ENCODE measurements at places on chromosomes 12 and 14.

GRCh38 chr14:21768116-21768874 is 94.7 kb upstream of the OR4E1 start:
- no peak for DNase-seq

GRCh38 chr14:72686101-72686500 is 207.8 kb downstream of the DPF3 start:
- DNase-seq, result no peak

DNA sequence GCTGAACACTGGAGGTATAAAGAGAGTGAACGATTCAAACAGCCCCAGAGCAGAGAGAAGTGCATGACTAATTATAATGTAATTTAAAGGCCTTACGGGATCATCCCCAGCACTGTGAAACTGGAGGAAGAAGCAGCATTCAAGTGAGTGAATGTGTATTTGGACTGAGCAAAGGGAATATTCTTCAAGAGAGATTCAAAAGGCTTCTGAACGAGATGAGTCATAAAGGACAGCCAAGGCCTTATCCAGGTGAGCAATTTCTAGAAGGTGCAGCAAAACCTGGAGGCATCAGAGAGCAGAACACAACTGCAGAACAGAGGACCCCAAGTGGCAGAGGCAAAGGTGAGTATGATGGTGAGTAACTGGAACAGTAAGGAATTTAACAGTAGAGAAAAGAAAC is 127.2 kb downstream of the BCAT1 start:
- no peak for DNase-seq

DNA sequence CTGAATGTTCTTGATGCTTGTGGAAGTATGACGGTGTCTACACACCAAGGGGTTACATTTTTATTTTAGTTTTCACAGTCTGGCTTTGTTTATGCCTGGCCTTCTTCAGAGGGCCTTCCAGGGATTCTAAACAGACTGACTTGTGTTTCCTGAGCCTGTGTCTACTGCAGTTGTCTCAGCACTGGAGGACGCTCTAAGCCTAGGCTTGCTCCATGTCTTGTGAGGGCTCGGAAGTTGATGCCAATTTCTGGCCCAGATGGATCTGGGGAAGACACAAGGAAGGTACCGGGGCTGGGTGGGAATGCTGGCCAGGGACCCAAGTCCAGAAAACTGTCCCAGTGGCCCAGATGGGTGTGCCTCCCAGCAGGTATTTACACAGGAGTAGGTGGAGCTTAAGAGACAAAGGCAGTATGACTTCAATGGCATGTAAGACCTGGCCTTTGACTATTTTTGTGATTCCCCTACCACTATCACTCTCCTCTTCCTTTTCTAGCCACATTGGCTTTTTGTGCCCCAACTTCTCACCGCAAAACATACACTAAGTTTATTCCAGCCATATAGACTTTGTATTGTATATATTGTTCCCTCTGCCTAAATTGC is 56.9 kb downstream of the GPR137C start:
- no peak for DNase-seq

GRCh38 chr12:121086781-121087295 is 45.8 kb upstream of the P2RX7 start:
- no peak for DNase-seq

DNA sequence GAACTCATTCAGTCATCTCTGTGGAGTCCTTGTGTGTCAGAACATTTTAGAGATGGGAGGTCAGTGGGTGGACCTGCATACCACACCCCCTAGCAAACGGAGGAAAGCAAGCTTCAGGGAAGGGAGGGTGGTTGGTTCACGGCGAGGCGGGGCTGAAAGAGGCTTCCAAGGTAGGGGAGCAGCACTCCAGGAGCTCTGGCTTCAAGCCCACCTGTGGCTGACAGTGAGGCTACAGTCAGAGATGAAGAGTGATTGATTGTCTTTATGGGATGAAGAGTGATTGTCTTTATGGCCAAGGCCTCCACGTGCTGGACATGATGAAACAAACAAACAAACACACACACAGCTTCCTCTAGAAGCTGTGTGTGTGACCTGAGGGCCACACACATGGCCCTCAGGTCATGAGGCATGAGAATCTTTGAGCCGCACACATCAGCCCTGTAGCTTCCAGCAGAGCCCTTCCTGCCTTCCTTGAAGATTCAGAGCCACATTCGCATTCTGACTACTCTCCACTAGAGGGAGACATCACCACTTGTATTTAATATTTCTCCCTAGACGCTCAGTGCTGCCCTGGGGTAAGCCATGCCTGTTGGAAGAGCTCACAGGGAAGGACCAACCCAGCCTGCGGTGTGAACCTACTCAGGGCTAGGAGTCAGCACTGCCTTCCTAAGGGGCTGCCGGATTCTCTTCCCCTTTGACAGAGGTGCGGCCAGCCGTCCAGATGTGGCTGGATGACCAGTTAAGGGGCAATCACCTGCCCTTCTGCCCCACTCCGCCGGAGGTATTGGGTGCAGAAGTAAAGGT is 54.4 kb upstream of the KCNA1 start:
- peak; percentile 85 for DNase-seq

- DNase-seq, result no peak
These were observed 9.0 kb downstream of the INSM2 start for GRCh38 chr14:35543006-35543405.

DNA sequence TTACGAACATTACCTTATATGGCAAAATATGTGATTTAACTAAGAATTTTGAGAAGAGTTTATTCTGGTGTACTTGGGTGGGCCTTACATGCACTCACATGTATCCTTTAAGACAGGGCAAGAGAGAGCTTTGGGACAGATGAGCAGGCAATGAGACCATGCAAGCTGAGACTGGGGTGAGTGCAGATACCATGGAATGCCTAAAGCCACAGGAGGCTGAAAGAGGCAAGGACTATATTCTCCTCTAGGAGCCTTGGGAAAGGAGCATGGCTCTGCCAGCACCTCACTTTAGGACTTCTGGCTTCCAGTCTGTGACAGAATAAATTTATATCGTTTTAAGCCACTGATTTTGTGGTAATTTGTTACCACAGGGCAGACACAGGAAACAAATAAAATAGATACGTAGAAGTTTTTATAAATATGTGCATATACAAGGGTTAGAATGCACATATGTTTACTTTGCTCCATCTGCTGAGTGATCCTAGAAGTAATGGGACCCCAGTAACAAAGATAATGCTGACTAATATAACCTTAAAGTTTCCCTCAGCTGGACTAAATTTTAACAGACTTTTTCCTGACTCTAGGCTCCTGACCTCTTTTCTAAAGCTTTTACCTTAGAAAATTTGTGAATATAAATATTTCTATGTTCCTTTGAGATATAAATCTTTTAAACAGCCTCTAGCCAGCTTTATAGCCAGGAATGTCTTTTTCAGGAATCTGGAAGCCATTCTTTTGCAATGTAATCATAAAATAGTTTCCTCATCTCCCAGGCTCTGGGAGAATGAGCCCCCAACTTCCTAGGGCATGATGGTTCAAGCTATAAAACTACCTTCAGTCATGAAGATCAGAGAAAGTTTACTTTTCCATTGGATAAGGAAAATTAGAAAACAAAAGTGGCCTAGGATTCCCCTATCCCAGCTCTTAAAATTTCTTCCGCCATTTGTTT is 216.8 kb downstream of the PPFIA2 start:
- DNase-seq, result no peak

GRCh38 chr14:56119201-56119981 is 1.2 kb downstream of the PELI2 start:
- DNase-seq, result peak; percentile 76

DNA sequence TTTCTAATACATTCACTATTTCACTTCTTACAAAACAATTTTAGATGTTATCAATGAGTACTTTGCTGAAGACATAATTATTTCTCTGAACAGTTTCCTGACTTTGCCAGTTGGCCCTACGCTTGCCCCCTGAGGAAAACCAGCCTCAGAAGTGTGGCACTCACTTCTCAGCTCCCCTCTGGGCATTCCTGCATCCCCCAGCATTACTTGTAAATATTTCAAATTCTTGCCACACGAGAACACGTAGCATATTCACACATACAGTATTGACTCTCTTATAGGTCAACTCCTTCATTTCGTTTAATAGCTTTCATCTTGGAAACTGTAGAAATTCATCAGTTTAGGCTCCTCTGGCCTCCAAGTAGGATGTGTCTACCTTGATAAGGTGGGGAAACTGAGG is 65.2 kb downstream of the OTX2 start:
- no peak for DNase-seq

- peak; percentile 84 for DNase-seq
These were observed 1.4 kb upstream of the FOS start for GRCh38 chr14:75277008-75277814.

- DNase-seq, result no peak
These were observed 2.2 kb downstream of the IRF2BPL start for GRCh38 chr14:77026166-77026929.

- peak; percentile 74 for DNase-seq
These were observed 16.1 kb upstream of the KRT73 start for GRCh38 chr12:52634266-52635056.

GRCh38 chr14:62138593-62138992 is 376.4 kb downstream of the SNAPC1 start:
- DNase-seq, result no peak

GRCh38 chr12:63900922-63901793 is 56.7 kb downstream of the SRGAP1 start:
- DNase-seq, result no peak

GRCh38 chr14:52266179-52266578 is 1.3 kb upstream of the PTGDR start:
- DNase-seq, result peak; percentile 39

DNA sequence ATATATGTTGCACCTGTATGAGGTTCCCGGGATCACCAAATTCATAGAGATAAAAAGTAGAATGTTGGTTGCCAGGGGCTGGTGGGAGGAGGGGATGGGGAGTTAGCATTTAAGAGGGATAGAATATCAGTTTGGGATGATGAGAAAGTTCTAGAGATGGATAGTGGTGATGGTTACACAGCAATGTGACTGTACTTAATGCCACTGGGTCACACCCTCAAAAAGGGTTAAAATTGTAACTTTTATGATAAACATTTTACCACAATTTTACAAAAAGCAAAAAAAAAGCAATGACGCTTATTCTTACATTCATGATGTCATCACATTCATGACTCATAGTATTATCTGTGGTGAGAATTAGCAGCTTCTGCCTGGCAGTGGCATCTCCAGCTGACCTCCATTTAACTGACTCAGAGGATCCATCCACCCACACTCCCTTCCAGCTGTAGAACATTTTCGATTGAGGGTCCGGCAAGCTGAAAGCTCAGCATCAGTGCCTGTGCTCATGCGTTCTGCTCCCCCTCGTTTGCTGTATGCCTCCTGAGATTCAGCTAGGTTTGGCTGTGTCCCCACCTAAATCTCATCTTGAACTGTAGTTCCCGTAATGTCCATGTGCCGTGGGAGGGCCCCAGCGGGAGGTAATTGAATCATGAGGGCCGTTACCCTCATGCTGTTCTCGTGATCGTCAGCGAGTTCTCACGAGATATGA is 64.8 kb upstream of the TMEM260 start:
- DNase-seq, result peak; percentile 10

- no peak for DNase-seq
These were observed 527 bp upstream of the CARMIL3 start for GRCh38 chr14:24051176-24051788.

DNA sequence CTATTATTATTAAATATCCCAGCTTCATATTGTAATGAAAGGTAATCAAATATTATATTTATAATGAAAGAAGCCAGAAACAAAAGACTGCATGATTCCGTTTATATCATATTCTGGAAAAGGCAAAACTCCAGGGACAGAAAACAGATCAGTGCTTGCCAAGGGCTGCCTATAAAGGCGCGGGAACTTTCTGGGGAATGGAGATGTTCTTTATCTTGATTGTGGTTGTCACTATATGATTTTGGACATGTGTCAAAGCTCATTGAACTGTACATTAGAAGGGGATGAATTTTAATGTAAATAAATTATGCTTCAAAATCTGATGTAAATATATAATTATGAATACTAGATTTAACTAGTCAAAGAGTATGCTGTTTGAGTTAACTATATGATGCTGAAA is 115.4 kb upstream of the KRAS start:
- DNase-seq, result peak; percentile 53

- DNase-seq, result no peak
These were observed 31.5 kb downstream of the MEG3 start for GRCh38 chr14:100857233-100857922.

Measured in muscle of leg (tissue), 16 donors.